ENCODE measurements at places on chromosomes 7 and 10.

DNA sequence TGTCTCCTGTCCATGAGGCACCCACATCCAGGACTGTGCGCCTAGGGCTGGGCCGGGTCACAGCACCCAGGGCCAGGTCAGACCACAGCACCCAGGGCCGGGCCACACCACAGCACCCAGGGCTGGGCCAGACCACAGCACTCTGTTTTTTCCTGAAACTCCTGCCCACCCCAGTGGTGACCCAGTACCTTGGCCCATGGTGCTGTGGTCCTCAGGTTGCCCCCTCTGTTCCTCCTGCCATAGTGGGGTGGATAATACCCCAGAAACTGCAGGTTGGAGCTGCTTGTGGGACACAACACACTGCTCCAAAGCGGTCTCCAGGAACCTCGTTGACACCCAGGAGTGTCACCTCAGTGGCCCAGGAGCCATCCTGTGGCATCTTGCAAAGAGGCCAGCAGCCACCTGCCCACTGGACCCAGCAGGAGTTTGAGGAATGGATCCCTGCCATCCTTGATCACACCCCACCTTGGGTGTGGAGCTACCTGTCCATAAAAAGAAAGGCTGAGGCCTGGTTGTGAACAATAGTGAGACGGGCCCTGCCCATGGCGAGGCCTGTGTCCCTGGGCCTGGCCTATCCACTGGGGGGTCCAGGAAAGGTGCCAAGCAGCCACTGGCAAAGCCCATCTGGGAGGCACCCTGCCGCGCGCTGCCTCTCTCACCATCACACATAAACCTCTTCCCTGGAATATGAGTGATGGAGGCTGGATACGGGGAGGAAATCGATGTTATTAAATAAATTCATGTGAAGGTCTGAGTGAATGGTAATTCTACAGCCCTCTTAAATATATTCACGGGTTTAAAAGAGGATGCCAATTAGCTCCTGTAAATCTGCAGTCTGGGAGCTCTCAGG lies 89.0 kb downstream of the NKX6-2 start:
- DNase-seq, result no peak

GRCh38 chr7:37284805-37285231 lies 163.8 kb downstream of the ELMO1 start:
- DNase-seq, result no peak

DNA sequence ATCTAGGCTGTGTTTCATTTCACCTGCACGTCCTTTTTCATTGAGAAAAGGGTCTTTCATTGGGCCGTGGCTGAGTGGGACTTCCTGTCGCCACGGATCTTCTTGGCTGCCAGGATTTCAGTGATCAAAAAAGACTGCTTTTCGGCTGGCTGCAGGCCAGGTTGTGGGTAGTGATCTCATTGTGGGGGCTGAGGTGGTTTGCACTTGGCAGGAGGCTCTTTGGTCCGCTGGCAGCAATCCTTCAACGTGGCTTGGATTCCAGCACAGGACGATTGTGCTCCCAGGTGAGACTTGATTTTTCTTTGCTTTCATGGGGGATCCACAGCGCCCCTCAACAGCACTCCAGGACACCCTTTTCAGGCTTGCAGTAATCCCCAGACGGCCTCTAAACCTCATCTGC lies 29.0 kb upstream of the ZNF273 start:
- no peak for DNase-seq

DNA sequence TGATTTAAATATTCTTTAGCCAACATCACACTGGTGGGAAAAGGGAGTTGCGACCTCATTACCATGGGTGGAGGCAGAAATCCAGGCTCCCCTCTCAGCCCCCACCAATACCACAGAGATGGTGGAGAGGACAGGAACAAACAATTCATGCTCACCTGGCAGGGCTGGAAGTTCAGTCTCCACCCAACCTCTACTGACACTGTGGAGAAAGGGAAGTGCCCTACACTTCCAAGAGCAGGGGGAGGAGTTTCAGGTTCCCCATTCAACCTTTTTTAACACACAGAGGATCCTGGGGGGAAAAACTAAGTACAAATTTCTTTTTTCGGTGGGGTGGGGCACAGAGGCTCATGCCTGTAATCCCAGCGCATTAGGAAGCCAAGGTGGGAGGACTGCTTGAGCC lies 210.1 kb upstream of the KCTD7 start:
- DNase-seq, result no peak

GRCh38 chr10:96830511-96831199 lies 1.4 kb upstream of the LCOR start:
- DNase-seq, result no peak

DNA sequence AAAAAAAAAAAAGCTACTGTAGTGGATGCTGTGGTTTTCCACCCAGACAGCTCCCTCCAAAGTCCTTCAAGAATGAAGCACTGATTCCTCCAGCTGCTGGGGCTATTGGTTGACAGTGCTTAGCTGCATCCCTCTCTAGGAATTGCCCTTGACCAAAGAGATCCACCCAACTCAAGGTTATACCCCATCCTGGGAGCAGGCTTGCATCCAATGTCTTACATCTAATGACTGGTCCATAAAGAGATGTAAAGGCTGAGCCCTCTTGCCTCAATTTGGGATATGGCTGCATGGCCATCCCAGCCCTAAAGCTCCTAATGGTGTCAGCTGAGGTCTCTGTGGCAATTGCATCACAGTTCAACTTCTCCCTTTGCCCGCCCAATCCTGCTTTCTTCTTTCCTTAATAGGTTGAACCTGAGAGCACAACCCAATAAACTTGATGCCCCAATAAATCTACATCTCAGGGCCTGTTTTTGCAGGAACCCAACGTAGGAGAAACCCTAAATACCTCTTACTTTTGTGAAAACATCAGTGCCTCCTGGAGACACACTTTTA lies 4.4 kb downstream of the GPR37 start:
- DNase-seq, result no peak

DNA sequence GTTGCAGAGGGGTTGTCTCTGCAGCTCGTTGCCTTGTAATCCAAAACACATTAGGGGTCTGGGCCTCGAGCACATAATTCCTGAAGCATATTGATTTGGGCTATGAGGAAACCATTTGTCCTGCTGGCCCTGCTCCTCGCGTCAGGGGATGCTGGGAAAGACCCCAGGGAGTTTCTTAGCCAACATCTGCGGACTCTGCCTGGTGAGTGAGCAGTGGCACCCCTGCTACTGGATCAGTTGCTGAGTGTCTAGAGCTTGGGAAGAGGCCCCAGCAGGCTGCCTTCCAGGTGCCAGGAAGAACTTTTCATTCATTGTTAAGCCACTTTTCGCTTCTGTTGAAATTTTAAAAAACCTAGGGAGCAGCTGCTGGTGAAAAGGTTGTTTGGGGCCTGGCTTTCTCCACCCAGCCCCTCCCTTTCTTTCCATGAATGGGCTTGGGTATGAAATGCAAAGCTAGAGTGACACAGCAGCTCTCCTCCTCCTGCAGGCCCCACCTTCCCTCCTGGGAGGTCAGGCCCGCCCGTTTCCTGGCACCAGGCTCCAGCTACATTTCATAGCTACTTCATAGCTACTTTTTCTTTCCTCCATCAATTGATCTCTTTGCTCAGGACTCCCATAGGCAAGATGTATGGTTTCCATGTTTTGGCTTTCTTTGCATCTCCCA lies 26.8 kb downstream of the TACR2 start:
- DNase-seq, result no peak

GRCh38 chr10:88794731-88795130 lies 7.8 kb upstream of the LIPM start:
- DNase-seq, result no peak

DNA sequence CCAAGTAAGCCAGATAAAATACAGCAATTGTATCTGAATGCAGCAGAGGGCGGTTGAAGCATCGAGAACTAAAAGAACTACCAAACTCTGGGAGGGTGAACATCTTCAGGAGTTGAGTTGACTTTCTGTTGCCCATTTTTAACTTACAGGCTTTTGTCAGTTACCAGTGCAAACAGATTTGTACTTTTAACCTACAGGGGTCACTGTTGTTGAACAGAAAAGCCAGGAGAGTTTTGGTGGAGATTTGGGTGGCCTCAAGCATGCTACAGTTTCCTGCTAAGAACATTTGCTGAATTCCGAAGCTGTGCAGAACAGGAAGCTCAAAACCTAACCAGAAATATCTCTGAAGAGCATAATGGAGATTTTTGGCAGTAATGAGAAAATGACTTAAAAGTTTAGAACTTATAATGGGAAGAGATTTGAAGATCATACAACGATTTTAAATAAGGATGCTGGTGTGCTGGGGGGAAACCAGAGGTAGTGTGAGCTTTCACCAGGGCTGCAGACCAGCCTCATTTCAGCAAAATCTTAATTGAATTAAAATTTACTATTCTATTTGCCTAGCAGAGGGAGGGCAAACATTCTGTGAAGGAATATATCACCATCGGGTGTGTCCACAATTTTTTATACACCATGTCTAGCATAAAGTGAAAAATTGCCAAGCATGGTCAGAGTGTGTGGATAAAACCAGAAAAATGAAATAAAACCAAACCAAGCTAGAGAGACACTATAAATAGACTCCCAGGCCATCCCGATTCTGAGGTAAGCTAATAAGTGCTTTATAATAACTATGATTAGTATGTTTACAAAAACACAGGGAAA lies 208.6 kb upstream of the CCDC6 start:
- no peak for DNase-seq

DNA sequence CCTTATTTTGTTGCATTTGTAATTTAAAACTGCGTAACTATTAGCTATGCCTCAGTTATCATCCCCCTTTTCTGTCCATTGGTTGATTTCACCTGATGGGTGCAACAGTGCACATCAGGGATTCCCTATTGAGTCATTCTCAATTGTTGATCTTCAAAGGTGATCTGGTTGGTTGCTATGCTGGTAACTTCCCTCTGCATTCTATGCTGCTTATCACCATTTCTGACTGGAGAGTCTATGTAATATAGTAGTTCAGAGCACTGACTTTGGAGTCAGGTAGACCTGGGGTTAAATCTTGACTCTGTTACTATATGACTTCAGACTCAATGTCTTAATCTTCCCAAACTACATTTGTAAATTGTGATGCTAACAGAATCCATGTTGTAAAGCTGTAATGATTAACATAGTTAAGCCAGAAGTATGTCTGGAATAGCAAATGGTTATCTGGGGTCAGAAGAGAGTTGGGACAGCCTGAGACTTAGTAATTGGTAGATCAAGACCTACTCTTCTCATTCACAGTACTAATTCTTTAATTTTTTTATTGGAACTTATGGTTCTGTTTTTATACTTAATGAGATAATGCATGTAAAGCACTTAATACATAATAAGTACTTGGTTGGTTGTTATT lies 38.1 kb downstream of the EXOC6 start:
- no peak for DNase-seq

- DNase-seq, result no peak
These were observed 3.6 kb downstream of the LIPN start for GRCh38 chr10:88763441-88763840.

DNA sequence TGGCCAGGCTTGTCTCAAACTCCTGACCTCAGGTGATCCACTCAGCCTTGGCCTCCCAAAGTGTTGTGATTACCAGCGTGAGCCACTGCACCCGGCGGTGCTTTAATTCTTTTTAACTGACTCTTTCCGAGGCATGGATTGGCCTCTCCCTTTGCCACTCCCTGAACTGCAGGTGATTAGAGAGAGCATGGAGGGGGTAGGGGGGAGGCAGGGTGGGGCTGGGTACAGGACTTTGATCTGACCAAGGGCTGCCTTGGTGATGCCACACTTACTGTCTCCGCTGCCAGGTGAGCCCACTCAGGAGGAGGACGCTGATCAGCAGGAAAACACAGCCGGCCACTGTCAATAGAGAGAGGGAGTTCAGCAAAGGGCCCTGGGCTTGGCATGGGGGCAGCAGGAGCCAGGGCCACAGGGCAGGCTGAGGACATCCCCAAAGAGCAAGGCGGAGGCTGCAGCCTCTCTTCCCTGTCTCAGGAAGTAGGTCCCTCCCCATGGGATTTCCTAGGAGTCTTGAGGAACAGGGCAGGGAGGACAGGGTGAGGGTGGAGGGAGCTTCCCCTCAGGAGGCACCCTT lies 40.5 kb upstream of the IL15RA start:
- no peak for DNase-seq

DNA sequence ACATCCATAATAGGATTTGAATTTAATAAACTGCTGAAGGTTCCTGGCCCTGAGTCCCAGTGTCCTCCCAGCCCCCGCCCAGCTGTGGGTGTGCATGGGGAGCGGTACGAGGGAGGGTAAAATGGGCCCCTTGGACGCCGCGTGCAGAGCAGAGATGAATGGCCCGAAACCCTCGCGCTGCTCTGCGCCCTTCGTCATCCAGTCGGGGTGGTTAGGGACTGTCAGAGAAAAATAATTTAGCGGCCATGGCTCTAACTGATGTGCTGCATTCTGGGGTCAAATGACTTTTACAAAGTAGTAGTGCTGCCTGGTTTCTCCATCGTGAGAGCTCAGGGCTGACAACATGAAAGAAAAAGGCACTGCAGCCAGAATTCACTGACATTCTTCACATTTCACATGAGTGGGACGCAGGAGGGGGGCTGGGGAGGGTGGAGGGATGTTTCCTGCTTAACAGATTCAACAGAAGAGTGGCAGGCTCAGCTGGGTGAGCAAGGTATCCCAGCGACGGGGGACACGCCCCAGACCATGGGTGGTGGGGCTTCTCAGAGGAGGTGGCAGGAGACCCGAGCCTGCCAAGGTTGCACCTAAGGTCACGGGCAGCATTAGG lies 304.5 kb downstream of the WDR37 start:
- DNase-seq, result no peak

DNA sequence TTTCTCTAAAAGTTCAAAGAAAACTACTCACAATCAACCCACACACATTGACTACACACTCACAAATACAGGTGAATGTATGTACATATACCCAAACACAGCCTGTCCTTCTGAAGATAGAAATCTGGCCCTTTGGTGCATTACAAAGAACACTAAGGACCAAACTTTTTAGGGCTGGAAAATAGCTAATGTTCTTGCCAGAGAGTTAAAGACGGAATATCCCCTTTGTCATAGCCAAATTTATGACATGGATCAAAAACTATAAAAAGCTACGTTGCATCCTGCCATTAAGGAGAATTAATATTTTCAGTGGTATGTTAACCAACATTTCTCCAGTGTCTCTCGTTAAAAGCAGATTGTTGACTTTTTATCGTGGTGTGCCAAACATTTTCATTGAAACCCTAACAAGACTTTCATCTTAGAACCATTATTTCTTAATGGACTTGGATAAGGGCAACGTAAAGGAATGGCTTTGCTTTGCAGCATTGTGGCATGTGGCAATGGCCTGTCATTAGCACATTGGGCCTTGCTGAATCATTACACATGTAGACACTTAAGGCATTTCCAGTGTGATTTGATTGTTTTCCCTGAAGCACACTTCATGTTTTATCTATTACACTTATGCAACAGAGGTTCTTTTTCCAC lies 150.9 kb upstream of the MEOX2 start:
- no peak for DNase-seq

- DNase-seq, result no peak
These were observed 133.3 kb downstream of the VPS41 start for GRCh38 chr7:38775506-38776175.

GRCh38 chr7:96266015-96266414 lies 55.9 kb downstream of the SLC25A13 start:
- DNase-seq, result no peak
